Psoas muscle (tissue), 8 donors: ENCODE measurements at places on chromosomes 12 and 14. TPM values are rescaled to one million over a fixed set of nuclear protein-coding genes. Genes with fewer than 3 reads are reported as not detected.

CFAP251 gene
- total RNA-seq: 0.63 TPM

FBXO33 gene
- total RNA-seq: 3.5 TPM

TSPAN19 gene
- total RNA-seq: not detected

ASCL1 gene
- not detected for total RNA-seq

ATP23 gene
- total RNA-seq: 13.5 TPM
